Left renal cortex interstitium (tissue), 4 donors: ENCODE measurements at places on chromosomes 13 and 19.

DNA sequence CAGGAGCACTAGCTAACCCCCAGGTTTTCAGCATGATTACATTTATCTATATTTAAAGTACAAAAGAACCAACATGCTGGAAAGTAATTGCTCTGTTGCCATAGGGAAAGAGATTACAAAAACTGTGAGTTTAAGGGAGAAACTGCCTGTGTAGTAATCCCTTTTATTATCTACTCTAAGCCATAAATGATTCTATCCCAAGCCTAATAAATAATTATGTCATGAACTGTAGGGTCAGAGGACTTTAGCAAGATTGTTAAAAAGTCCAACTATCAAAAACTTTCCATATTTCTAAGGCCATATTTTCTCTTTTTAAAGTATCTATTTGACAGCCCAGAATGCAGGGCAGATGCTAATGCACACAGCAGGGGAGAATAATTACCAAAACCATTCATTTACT is 573.8 kb upstream of the MIR17HG start:
- DNase-seq = no peak

GRCh38 chr13:37409756-37410155 is 188.8 kb downstream of the POSTN start:
- no peak for DNase-seq

DNA sequence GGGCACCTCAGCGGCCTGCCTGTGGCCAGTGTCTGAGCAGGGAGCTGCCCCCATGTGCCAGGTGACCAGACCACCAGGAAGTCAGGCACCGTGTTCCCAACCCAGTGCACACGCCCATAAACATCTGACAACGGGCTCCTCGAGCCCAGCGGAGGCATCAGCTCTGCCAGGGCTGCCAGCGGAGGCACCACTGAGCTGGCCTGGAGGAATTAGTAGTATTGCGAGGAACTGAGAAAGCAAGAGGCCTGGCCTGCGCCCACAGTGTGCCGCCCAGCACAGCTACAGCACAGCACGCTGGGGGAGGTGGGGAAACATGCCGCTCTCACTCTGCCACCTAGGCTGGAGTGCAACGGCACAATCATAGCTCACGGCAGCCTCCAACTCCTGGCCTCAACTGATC is 44.6 kb downstream of the ANKRD27 start:
- no peak for DNase-seq

DNA sequence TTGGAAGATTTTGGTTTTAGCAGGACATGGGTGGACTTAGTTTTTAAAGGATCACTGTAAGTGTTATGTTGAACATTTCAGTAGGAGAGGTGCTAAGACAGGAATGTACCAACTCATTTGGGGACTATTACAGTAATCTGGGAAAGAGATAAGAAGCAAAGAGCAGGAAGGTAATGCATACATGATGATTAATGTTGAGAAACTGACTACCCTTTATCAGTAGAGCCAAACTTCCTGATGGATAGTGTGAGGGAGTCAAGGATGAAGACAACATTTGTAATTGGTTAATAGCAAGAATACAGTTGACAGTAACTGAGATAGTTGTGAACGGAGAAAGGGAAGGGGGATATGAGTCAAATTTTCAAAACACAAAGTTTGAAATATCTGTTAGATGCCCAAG is 421.9 kb upstream of the PRR20A start:
- DNase-seq = no peak

- DNase-seq = no peak
Observed at GRCh38 chr19:57830071-57830602, at the start of gene ZNF587B. ZNF587B (plus strand) TSS chr19:57830299; CDS start chr19:57830529, 230 bp downstream.

DNA sequence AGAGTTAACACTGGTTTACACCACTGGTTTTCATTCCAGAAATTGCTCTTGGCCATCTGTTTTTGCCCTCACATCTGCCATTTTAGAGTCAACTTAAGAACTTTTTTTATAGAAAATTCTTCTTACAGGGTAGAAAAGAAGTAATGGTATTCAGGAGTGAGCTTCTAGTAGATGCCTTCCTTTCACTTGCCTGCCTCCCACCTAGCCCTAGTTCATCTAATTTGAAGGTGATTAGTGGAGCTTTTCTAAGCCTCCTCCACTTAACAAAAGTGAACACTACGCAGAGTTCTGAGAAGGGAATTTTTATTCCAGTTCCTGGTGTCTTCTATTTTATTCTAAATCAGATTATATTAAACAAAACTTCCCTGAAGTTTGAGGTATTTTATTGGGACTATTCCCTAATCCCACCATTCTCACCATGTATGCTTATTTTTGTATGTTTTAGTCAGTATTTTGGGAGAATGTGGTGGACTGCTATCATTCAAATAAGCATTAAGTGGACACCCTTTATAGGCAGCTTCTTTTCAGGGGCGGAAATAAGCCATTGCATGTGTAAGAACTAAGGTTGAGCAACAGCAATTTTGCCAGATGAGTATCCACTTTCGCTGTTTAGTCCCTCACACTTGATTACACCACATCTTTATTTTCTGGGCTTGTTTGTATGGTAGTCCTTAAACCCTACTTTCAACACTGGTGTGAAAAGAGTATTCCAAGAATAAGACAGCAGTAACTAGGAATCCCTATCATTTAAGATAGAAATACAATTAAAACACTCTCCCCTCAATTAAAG is 156.9 kb downstream of the ENOX1 start:
- no peak for DNase-seq

DNA sequence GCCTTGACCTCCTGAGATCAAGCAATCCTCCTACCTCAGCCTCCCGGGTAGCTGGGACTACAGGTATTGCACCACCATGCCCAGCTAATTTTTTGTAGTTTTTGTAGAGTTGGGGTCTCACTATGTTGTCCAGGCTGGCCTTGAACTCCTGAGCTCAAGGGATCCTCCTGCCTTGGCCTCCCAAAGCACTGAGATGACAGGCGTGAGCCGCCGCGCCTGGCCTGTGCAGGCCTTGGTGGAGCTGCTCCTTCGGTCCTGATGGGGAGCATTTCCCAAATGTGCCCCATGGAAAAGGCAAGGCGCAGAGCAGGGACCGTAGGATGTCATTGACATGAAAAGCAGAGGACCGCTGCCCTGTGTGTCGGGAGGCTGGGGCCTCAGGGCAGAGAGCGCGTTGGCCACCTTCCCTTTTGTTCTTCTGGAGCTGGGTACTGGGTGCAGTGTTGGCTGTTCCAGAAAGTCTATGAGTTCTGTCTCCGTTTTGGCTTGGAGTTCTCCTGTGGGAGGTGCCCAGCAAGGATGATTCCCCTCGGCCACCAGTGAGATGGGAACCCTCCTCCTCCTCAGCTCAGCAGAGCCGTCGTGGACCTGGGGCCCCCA is 128.5 kb downstream of the KDM4B start:
- no peak for DNase-seq

DNA sequence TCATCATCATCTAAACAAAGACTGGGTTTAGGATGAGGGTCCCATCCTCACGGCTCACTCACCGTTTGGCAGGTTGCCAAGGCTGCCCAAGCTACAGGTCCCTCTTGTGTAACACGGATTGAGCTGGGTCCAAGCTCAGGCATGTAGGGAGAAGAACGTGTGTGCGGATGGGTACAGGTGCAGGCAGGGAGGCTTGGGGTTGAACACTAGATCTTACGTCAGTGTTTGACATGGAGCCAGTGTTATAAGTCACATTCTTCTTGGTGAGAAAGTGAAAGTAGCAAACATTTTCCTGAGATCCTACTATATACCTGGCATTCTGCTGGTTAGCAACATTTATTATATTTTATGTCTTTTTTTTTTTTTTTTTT is 136.8 kb upstream of the RNF113B start:
- DNase-seq = no peak

- no peak for DNase-seq
Observed at GRCh38 chr13:45718992-45719391, 16.9 kb downstream of the CBY2 start.

- DNase-seq = no peak
Observed at GRCh38 chr19:2266183-2266993, 10.2 kb upstream of the JSRP1 start.
